ENCODE measurements at places on chromosomes 12 and 14.

- peak; percentile 44 for DNase-seq
Observed at GRCh38 chr12:45290216-45290605, 74.3 kb downstream of the ANO6 start.

- peak; percentile 20 for DNase-seq
Observed at GRCh38 chr12:75455839-75456238, 24.7 kb upstream of the GLIPR1 start.

GRCh38 chr12:22209422-22209821 lies 125.1 kb downstream of the ST8SIA1 start:
- no peak for DNase-seq

DNA sequence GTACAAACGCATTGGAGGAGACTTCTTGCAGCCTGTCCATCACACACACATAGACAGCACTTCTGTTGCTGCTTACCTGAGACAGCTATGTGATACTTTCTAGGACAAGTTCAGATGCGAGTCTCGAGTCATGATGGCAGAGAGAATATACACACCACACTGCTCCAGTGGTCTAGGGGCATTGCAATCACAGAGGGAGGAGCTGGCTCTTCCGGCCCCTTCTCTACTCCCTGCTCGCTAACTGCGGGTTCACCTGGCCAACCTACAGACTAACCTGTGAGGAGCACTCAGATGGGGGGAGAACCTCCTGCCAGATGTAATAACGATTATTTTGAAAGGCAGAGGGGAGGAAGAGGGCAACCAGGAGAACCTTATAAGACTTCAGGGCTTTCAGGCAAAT lies 30.7 kb downstream of the EMP1 start:
- no peak for DNase-seq

- DNase-seq: peak; percentile 51
Observed at GRCh38 chr12:12714276-12715021, 2.7 kb upstream of the CDKN1B start.

GRCh38 chr12:97260786-97261185 lies 201.8 kb upstream of the RMST start:
- no peak for DNase-seq

- no peak for DNase-seq
Observed at GRCh38 chr12:98592825-98593322, 612 bp upstream of the SLC25A3 start.

DNA sequence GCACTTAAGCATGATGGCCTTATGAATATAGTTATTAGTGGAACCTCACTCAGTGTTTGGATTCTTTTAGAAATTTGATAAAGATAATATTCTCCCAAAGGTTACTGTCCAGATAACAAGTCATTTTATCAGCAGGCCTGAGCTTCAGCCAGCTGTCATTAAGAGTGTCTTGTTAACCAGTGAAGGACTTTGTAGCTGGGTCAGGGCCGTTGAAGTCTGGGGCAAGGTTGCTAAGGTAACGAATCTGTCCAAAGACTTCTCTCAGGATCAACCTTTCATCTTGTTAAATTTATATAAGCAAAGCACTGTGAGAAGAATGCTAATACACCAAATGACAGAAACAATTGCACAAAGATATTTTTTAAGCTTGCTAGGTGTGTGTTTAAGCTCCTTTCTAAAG lies 271.3 kb upstream of the TMPO start:
- no peak for DNase-seq

DNA sequence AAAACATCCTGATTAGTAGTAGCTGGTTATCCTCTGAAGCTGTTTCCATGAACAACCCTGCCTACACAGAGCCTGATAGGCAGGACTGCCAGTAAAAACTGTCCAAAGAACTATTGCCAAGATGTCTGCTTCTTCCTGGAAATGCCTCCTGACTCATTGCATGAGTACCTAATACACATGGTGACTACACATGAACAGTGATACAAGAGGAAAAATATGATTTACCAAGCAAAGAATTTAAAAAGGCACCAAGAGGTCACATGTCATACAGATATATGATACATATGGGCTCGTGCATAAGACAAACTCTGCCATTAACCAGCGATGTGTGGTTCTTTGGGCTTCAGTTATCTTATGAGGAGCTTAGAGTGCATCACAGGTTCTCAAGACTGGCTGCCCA lies 552.3 kb downstream of the SLC16A7 start:
- DNase-seq: peak; percentile 93

DNA sequence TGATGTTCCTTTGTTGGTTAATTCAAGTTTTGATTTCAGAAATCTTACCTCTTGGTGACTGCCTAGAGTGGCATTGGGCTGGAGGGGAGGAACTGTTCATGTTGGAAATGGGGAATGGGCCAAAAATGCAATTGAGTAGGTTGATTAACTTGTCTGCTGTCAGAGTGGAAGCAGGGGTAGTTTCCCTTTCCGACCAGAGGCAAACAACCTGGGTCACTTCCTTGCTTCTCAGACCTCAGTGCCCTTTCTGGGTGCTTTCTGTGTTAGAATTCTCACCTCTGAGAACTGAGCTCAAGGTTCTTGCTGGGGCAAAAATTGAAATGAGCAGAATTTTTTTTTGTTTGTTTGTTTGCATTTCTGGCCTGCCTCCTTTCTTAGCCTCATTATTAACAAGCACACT lies 2.3 kb upstream of the M6PR start:
- DNase-seq: no peak

- no peak for DNase-seq
Observed at GRCh38 chr12:13496111-13496510, 299.6 kb downstream of the EMP1 start.

GRCh38 chr12:108629824-108630476 lies 3.7 kb downstream of the SELPLG start:
- peak; percentile 95 for DNase-seq

DNA sequence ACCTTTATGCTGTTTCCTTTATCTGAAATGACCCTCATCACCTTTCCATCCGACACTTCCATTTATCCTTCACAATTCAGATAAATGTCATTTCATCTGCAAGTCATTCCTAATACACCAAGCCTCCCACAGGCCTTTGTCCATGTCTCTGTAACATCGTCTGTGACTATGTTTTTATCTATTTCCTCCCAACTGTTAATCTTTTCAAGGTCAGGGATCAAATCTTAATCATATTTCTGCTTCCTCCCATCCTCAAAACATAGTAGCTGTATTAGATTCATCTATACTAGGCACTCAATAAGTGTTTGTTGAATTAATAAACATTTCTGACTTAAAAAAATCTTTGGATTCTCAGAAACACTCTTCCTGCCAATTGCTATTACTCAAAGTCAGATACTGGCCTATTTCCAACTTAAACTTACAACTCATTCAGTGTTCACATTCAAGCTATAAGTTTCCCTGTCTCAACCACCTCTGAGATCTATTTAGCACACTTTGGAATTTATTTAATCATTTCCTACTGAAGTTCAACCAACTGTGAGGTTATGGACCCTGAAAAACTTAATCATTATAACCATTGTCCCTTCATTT lies 100.2 kb upstream of the ALX1 start:
- no peak for DNase-seq

DNA sequence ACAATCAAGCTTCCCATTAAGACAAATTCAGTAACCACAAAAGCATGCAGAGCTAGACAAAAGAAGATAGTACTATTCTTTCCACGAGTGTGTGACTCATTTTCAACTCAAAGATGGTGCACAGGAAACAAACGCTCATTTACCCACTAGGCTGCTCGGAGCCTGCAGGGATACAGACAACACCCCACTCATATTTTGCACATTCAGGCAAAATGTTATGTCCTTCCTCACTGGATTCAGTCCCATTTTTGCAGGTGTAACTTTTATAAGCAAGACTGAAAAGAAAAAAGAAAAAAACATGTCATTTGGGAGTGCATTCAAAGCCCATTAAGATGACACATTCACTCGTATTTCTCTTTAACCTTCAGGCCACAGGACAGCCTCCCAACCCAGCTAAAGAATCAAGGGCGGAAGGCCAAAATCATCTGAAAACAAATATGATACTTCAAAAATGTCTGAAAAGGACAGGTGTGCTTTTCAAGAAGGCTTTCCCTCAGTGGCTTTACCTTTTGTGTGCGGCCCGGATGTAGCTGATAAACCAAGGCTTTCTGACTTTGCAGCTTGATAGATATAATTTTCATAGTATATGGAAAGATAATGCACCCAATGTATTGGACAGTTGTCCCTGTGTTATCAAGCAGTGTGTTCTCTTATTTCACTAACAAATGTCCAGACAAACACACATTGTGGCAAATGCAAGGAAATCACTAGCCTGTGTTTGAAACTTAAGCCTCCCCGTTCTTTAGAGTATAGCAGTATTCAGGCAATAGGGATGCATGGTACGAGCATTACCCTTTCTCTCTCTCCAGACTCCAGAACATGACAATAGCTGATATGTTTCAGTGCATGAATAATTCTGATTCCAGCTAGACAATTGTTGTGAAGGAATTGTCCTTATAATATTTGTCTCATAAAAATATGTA lies 147.8 kb upstream of the KRR1 start:
- DNase-seq: peak; percentile 81

DNA sequence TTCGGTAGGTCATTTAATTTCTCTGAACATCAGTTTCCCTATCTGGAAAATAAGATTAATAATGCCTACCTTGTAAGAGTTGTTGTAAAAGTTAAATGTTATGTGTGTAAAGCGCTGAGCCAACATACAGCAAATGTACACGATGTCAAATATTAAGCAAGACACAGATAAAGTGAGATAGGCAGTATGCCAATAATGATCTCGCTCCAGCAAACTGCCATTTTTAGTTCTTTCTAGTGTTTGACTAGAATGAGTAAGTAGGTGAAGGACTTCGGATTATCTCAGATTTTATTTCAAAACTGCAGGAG lies 840 bp downstream of the DHRS7 start:
- DNase-seq: no peak
